NCI-H1436 treated with DMSO at 0.1 percent for 48 hours (cell line): ENCODE measurements at places on chromosomes 4 and X.

DNA sequence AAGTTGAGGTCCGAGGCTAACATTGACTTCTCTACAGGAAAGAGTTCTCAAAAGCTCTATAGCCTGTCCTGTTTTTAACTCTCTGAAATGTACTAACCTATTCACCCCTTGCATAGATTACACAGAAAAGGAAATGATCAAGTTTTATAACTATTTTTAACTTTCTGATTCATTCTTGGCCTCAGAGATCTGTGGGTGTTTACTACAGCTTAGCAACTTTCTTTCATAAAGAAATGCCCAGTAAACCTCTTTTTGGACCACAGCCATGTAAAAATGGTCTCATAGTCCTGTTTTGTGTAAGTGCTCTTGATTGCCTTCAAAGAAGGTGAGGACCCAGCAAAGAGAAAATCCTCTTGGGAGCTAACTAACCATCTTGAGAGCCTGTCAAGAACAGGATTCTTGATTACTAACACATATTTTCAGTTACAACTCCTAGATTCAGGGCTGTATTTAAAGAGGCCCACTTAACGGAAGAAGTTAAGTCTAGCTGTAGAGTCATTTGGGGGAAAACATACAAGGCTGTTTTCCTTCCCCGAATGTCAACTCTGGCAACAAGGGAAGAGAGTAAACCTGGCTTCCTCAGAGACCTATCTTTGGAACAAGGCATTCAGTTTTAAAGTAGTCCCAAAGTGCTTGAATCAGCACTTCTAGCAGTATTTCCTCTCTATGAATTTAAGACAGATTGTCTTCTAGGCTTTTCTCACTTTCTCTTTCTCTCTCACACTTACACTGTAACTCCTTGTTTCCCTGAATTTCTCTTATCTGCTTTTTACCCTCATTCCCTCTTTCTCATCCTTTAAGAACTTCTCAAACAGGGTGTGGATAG is 78.2 kb downstream of the IL21 start:
- DNase-seq, result no peak

DNA sequence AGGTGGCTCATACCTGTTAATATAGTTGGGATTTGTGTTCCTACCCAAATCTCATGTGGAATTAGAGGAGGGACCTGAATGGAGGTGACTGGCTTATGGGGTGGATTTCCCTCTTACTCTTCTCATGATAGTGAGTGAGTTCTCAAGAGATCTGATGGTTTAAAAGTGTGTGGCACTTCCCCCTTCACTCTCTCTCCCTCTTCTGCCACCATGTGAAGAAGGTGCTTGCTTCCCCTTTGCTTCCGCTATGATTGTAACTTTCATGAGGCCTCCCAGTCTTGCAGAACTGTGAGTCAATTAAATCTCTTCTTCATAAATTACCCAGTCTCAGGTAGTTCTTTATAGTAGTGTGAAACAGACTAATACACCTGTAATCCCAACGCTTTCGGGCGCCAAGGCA is 28.3 kb upstream of the WDR19 start:
- no peak for DNase-seq

GRCh38 chr4:158722291-158722916 is 792 bp downstream of the PPID start:
- no peak for DNase-seq

GRCh38 chrX:37745354-37745753 is 34.5 kb upstream of the CYBB start:
- no peak for DNase-seq

DNA sequence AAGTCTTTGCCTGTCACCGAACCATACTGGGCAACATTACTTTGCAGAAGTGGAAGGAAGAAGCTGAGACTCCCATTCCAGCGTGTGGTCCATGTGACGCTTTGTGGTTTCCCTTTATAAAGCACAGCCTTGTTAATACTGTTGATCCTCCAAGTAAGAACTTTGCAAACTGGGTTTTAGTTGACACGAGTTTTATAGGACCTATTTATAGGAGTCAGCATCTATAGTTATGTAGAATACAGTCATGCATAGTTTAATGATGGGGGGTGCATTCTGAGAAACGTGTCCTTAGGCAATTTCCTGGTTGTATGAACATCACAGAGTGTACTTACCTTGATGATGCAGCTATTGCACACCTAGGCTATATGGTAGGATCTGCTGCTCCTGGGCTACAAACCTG is 1879.4 kb upstream of the TENM3 start:
- DNase-seq, result no peak

- DNase-seq, result no peak
Measured at GRCh38 chr4:55673424-55673823, 37.3 kb upstream of the NMU start.

- DNase-seq, result no peak
Measured at GRCh38 chr4:181820553-181820952, 422.6 kb upstream of the TENM3 start.

- no peak for DNase-seq
Measured at GRCh38 chr4:143404555-143404954, 67.9 kb downstream of the GAB1 start.

DNA sequence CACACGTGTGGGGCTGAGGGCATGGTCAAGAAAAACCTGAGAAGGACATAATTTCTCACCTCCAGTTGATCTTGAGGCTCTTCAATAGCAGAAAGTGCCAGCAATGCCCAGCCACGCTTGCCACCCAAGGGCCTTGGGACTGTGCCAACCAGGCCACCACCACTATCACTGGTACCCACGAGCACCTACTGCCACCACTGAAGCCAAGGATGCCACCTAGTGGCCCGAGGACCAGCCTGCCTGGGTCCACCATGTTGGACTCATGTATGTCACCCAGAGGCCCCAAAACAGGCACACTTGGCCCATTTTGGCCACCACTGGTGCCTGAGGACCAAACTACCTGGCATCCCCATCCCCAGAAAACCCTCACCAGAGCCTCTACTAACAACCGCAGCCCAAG is 191.8 kb downstream of the ADAM29 start:
- no peak for DNase-seq

- no peak for DNase-seq
Measured at GRCh38 chr4:43968011-43968410, 480.6 kb downstream of the KCTD8 start.

DNA sequence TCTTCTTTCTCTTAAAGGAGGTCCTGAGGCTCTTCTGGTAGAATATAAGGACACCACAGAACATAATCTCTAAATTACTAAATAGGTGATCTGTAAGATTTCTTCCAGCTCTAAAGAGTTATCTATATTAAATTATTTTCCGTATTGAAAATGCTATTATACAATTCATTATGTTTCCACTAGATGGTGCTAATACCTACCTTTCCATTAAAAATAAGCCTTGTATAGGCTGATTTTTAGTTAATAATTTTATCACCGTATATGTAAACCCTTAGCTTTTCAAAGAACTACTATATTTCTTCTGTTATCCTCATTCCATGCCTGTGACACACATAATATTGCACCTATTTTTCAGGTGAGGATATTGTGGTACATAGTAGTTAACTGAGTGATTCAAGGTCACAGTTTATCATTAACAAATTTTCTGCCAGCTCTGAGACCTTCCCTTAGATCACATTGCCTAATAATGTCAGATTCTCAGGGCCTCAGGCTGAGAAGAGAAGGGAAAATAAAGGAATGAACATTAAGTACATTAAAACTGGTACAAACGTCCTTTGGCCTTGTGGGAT is 138.8 kb downstream of the TEX11 start:
- no peak for DNase-seq

- DNase-seq, result no peak
Measured at GRCh38 chr4:168831919-168832762, 177.9 kb downstream of the CBR4 start.

DNA sequence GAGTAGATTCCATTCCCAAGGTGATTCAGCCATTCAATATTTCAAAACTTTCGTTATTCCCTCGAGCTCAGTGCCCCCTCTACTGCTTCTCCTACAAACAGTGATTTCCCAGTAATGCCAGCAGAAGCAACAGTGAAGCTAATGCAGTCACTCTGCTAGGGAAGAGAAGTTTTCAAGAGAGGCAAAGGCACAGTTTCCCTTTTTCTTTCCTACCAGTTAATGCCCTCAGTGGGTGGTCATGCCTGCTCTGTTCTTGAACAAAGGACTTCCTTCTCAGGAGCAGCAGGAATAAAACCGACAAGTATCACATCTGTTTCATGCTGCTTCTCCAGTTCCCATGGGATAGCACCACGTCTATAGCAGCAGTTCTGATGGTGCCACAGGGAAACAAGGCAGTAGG is 317.2 kb downstream of the TENM3 start:
- DNase-seq, result no peak

DNA sequence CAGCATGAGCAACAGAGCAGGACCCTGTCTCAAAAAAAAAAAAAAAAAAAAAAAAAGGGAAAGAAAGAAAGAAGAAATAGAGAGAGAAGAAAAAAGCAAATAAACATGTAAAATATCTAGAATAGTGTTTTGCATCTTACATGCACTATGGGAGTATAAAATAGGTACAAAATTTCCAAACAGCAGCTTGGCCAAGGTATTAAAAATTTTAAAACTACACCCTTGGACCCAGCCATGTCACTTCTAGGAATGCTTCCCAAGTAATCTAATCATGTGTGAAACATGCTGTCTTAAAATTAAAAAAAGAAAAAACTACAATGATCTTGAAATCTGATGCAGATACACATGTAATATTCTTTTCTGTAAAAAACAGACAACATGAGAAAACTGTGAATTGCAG is 21.6 kb downstream of the IRF2 start:
- no peak for DNase-seq

- DNase-seq, result no peak
Measured at GRCh38 chrX:150621652-150622051, 53.2 kb downstream of the MTM1 start.

- DNase-seq, result no peak
Measured at GRCh38 chrX:102739657-102740056, 19.1 kb downstream of the GPRASP3 start.

GRCh38 chrX:15056044-15056443 is 182.8 kb downstream of the MOSPD2 start:
- DNase-seq, result no peak

GRCh38 chrX:13742397-13743176 is 8.0 kb downstream of the OFD1 start:
- no peak for DNase-seq

- DNase-seq, result no peak
Measured at GRCh38 chr4:74230902-74231499, 73.1 kb downstream of the MTHFD2L start.

- DNase-seq, result no peak
Measured at GRCh38 chr4:86934147-86934770, 552 bp upstream of the AFF1 start.

- DNase-seq, result no peak
Measured at GRCh38 chrX:2463973-2464676, 36.7 kb downstream of the DHRSX start.

GRCh38 chr4:23932901-23933308 is 43.1 kb upstream of the PPARGC1A start:
- DNase-seq, result no peak

GRCh38 chr4:149699642-149700041 is 116.0 kb downstream of the IQCM start:
- DNase-seq, result no peak

- no peak for DNase-seq
Measured at GRCh38 chrX:13201605-13202219, 118.1 kb downstream of the ATXN3L start.

DNA sequence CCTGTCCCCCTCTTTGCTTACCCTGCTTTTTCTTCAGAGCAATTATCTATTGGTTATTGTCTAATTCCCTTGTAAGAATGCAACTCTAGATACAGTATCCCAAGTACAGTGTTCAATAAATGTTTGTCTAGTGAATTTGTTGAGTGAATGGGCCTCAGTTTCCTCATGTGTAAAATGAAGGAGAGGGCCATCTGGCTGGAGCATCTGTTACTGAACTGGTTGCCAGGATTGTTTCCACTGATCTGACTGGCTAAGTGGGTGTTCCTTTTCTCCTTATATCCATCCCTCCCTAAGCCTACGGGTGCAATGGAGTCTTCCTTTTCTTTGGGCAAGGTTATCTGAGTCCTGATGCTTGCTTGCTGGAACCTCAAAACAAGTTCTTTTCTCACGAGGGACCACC is 185.2 kb upstream of the RPS6KA3 start:
- no peak for DNase-seq

DNA sequence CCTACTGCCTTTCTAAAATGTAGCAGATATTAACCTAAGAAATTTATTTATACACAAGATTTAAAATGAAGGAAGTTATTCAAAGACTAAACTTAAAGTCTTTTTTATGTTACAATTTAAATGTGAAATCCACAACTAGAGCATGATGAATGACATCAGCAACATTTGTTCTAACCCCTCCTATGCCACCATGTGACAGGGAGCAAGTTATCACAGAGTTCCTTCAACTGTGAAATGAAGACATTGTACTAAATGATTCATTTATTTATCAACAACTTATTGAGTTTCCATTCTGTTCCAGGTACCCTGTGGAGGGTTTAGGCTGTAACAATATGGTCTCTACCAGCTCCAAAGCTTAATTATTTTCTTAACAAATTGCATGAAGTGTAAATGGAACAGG is 76.9 kb downstream of the SLC39A8 start:
- no peak for DNase-seq

GRCh38 chrX:13717700-13718472 is 16.5 kb downstream of the TRAPPC2 start:
- no peak for DNase-seq

GRCh38 chrX:261167-261918 is 19.8 kb upstream of the PLCXD1 start:
- DNase-seq, result no peak

DNA sequence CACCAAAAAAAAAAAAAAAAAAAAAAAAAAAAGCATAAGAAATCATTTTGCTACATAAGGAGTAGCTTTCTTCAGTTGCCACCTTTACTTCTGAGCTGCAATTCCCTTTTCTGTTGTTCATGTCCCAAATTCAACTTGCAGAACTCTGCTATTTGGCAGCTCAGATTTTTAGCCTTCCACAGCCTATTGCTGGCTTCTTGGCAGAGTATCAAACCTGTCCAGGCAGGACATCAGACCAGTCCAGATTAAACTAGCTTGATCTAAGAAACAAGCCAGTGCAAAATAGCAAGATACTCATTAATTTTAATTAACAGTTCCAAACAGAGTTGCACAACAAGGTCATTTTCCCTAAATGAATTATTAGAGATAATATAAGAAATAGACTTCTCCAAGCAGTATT is 123.6 kb upstream of the NR3C2 start:
- DNase-seq, result no peak
